Stimulated activated CD8-positive, alpha-beta memory T cell treated with anti-CD3 and anti-CD28 coated beads, Interleukin-4, amount 100 ng/mL, for 4 hours (primary cell): ENCODE measurements at places on chromosomes 2 and 18.
A peak's percentile ranks its signal among the peaks of the same experiment; 100 is the strongest.

DNA sequence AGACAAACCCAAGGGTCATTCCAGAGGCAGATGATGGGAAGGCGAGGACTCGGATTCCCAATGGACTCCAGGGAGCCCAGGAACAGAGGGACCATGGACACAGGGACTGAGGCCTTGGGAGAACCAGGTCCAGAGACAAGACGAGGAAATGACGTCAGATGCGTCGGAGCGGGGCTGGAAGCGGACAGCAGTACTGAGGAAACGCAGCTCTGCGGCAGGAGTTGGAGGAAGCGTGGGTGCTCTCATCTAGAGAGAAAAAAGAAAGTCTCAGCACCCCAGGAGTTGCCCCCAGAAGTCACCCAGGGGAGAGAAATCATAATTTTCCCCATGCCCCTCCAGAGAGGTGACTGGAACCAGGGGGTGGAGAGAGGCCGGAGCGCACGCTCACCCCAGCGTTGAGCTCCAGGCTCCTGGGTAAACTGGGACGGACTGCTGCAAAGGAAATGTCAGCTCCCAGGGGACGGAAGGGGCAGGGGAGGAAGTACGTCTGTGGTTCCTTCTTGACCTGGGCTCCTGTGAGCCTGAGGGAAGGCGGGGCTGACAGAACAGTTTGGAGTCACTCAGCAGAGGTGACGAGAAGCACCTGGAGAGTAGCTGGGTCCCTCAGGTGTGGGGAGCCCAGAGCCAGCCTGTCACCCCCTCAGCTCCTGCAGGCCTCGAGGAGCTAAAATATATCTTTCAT is 44.7 kb downstream of the CMPK2 start:
- DNase-seq: no peak

- no peak for DNase-seq
Measured at GRCh38 chr2:69138793-69139459, 125.9 kb downstream of the ANTXR1 start.

GRCh38 chr2:188443207-188443606 is 151.5 kb downstream of the GULP1 start:
- DNase-seq: no peak

DNA sequence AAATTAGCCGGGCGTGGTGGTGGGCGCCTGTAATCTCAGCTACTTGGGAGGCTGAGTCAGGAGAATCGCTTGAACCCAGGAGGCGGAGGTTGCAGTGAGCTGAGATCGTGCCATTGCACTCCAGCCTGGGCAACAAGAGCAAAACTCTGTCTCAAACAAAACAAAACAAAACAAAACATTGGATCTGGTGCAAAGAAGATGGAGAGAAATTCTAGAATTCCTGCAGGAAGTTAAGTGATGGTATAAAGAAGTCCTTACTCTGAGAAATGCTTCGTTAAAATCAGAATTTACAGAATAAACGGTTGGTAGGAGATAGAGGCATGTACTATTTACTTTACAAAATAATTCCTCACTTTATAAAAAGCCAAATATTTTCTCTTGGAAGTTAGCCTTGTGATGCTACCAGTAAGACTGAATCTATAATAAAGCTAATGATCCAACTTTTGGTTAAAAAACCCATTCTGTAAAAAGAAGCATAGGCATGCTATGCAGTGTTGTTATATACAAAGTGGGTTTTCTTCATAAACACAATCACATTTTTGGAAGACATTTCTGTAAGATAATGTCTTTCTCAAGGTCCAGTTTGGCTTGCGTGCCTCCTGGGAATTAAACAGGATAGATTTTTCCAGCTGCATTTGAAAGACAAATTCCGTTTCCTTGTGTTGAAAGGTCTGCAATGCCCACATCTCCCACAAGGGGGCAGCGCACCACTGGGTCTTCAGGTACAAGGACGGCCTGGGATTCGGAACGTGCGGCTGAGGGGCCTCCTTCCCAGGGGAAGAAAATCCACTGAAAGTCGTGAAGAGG is 35.6 kb upstream of the PNO1 start:
- peak; percentile 45 for DNase-seq

DNA sequence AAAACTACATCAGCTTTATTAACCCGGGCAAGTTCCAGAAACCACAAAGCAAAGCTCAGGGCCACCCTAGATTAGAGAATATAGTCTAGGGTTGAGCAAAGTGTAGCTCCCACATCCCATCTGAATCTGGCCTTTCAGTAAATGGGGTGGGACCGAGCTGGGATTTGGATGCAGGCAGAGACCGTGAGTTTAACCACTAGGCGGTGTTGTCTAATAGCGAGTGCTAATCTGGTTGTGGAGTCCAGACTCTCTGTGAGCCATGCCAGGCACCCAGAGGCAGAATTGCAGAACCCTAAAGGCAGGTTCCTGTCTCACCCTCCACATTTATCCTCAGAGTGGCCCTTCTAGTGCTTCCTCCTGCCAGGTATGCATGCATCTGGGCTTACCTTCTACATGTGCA is 435.9 kb downstream of the TSN start:
- DNase-seq: no peak

DNA sequence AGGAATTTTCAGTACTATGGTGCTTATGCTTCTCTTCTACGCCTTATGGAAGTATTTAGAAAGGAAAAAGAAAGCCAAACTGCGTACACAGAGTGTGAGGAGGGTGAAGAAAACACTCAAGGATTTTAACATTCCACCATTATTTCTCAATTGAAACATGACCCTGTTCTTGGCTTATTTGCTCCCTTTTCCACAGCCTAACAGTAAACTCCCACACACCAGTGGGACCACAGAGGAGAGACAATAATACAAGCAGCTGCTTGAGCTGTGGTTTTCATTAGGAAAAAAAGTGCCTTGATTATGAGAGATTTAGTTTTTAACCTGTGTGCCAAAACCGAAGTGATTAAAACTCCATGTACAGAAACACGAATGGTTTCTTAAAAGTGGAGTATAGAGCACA is 134.3 kb downstream of the MEP1B start:
- no peak for DNase-seq

DNA sequence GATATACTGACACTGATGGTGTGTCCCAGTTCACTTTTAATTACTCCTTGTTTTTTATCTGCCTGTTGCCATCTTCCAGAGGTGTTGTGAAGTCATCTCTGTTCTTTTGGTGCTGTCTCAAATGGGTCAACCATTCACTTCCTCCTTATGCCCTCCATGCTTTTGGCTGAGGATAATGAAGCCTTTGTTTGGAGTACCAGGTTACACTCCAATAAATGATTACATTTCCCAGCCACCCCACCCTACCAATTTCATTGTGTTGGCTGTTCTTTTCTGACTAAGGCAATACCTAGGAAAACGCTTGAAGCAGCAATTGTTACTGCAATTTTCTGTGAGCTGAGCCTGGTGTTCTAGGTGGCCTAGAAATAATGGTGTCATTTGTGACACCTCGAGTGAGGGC is 29.8 kb upstream of the ACTG2 start:
- no peak for DNase-seq

GRCh38 chr2:126429103-126429502 is 226.9 kb upstream of the GYPC start:
- DNase-seq: no peak

DNA sequence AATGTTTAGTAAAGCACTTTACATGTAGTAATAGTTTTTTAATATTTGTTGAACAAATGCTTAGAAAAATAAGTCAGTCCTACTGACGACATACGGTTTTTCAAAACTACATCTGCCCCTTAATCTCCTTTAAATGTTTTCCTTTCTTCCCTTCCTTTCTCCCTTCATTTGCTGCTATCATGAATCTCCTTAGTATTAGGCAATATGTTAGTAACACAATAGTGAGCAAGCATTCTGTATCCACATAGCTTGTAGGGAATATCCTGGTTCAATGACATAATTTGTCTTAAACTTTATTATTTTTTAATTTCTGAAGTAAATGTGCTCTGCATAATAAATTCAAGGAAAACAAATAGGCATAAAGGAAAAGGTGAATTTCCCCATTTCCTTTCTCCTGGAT is 79.1 kb downstream of the ACSL3 start:
- DNase-seq: no peak

DNA sequence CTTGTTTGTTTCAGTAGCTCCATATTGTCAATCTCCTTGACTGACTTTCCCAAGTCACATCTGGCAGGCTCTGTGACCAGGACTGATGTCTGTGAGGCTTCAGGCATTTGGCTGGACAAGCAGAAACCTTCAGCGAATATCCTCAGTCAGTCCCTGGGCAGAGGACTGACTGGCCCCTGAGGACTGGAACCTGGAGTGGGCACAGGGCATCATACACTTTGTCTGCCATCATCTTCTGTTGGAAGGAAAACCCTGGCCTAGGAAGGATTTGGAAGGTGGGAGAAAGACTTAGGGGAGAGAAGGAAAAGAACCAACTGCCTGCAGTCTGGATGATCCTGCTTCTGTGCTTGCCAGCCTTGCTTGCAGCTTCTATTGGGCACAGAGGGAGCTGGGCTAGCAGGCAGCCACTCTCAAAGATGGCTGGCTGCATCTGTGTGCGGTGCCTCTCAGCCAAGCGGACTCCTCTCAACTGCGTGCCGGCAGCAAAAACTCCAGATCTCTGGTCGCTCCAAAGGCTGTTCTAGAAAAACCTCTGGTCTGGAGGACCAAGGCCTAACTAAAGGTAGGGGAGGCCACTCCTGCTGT is 126.8 kb downstream of the MARCHF4 start:
- no peak for DNase-seq

GRCh38 chr2:232593982-232594381 is 39.4 kb upstream of the EFHD1 start:
- DNase-seq: no peak

GRCh38 chr2:163467251-163467630 is 268.6 kb downstream of the FIGN start:
- no peak for DNase-seq

DNA sequence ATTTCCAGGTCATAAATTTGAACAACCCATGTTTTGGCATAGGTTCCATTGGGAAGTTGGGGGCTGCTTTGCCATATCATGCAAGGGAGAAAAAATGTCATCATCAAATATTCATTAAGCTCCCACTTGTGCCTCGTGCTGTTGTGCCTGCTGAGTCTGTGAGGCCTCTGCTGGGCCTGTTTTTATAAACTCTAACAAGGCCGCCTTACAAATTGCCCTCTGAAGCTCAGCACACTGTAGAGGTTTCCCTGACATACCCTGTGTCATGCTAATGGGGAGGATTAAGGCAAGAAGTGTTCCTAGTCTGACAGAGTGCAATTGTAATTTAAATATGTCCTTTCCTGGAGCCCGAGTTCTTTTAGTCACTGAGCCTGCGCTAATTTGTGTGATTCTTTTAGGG is 17.6 kb downstream of the OSBPL6 start:
- no peak for DNase-seq

GRCh38 chr2:201932511-201932910 is 101.1 kb upstream of the FZD7 start:
- no peak for DNase-seq

DNA sequence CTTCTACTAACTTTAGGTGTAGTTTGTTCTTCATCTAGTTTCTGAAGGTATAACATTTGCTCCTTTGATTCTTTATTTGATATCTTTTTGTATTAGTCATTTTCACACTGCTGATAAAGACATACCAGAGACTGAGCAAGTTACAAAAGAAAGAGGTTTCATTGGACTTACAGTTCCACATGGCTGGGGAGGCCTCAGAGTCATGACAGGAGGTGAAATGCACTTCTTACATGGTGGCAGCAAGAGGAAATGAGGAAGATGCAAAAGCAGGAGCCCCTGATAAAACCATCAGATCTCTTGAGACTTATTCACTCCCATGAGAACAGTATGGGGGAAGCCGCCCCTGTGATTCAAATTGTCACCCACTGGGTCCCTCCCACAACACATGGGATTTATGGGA is 544.4 kb upstream of the DSEL start:
- DNase-seq: no peak

GRCh38 chr2:46336283-46336959 is 39.2 kb downstream of the EPAS1 start:
- no peak for DNase-seq

DNA sequence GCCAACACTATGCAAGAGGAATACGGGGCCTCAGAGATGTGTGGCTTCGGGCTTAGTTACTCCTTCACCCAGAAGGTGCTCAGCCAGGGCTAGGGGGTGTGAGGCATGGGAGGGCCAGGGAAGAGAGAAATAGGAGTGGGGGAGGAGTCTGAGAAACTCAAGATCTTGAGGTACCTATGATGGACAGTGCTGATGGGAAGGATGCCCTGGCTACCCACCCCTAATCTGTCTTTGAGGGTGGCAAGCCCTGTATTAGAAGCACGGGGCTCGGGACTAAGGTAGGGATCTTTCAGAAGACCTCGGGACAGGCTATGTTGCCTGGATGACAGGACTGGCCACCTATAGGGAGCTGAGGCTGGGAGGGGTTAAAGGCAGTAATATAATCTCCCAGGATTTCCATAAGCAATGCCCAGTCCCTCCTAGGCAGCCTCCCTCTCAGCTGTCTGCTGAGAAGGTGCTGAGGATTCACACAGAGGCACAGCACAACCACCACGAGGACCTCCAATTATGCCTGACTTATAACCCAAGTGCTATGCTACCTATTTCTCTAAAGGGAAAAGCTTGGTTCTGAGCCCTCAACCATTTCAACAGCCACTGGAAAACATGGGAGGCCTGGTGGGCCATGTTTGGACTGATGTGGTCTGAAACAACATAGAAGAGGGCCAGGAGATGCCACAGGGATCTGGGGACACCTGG is 23.3 kb downstream of the MTHFD2 start:
- no peak for DNase-seq

DNA sequence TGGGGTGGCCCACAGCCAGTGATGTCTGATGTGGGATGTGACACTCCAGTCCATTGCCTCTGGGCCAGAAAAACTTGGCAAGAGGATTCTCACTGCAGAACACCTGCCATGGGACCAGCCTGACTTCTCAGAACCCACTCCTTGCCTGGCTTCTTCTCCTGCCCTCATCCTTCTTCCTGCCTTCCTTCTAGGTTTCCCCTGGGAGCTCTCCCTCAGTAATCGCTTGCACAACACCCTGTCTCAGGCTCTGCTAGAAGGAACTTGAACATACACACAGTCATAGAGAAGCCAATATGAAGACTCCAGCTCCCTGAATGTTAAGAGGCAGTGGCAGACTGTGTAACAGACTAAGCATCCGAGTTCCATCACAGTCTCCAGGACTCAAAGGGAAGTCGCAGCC is 4.3 kb upstream of the COL6A3 start:
- DNase-seq: no peak

DNA sequence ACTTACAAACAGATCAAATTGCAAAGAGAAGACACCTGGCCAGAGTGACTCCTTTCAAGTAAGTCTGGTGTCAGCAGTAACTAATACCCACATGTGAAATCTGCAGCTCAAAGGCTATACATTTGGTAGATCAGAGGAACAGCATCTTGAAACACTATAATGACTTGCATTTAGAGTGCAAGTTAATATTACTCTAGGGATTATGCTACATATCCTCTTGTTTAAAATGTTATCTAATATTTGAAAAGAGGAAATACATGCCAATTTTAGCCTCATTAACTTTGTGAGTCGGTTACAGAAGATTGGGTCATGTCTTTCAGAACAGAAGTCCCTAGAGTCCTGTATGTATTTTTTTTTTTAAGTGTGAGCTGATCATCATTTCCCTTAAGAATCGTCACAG is 15.2 kb downstream of the LANCL1 start:
- DNase-seq: no peak

GRCh38 chr18:9742524-9743131 is 34.5 kb downstream of the RAB31 start:
- DNase-seq: no peak

GRCh38 chr18:35479911-35480586 is 17.7 kb downstream of the INO80C start:
- no peak for DNase-seq
